SW 1271 (cell line): ENCODE measurements at places on chromosomes 2 and 18.

- DNase-seq = no peak
These were observed 80.7 kb downstream of the LYPD1 start for GRCh38 chr2:132589111-132589830.

DNA sequence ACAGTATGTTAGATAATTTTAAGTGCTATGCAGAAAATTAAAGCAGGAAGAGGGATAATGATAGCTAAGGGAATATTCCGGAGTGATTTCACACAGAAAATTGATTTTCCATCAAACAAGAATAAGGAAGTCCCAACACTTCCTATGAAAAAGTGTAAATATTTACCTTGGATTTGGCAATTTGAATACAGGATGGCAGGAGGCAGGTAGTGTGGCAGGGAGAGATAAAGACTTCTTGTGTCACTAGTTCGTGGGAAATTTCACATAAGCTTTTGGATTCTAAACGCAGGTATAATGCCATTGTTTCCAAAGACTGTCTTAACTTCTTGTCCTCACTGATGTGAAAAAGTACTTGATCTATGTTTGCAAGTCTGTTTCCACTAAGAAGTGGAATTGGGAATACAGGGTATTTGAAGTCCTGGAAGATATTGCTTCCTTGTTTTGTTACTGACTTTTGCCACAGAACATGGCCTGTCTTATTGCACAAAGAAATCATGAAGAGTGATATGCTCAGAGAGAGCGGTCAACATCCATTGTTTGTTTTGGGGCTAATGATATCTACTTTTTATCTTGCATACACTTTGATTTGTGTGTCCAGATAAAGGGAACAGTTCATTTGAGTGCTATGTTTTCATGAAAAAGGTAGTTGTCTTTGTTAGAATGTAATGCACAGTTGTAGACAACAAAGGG is 1216.1 kb upstream of the FAM98A start:
- DNase-seq = no peak

DNA sequence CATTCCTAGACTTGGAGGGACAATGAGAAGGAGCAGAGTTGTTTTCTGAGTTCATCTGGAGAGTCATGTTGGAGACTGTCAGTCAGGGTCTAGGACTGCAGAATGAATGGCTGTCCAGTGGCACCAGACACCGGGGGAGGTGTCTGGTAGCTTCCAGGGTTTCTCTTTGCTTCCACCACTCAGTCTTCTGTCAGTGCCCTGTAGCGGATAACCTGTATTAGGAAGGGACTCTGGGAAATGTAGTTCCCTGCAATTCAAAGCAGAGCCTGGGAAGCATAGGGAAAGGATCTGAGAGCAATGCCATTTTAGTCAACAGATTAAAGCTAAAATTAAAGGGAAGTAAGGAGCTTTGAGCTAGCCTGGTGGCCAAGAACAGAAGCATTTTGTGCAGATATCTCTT is 257.9 kb downstream of the THSD7B start:
- no peak for DNase-seq

- DNase-seq = no peak
These were observed 55.3 kb downstream of the DTNB start for GRCh38 chr2:25617948-25618646.

- no peak for DNase-seq
These were observed 14.6 kb upstream of the MEP1B start for GRCh38 chr18:32175265-32175664.

- DNase-seq = no peak
These were observed 160.5 kb downstream of the SH3BP4 start for GRCh38 chr2:235112365-235112764.

DNA sequence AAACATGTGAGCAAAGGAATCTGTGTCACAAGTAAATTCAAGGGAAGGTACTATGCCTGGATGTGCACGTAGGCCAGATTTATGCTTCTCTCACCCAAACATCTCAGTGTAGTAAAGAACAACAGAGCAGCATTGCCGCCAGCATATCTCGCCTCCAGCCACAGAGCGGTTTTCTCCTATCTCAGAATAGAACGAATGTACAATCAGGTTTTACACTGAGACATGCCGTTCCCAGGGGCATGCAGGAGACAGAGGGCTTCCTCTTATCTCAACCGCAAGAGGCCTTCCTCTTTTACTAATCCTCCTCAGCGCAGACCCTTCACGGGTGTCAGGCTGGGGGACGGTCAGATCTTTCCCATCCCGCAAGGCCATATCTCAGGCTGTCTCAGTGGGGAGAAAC is 175.3 kb downstream of the RPIA start:
- DNase-seq = no peak

DNA sequence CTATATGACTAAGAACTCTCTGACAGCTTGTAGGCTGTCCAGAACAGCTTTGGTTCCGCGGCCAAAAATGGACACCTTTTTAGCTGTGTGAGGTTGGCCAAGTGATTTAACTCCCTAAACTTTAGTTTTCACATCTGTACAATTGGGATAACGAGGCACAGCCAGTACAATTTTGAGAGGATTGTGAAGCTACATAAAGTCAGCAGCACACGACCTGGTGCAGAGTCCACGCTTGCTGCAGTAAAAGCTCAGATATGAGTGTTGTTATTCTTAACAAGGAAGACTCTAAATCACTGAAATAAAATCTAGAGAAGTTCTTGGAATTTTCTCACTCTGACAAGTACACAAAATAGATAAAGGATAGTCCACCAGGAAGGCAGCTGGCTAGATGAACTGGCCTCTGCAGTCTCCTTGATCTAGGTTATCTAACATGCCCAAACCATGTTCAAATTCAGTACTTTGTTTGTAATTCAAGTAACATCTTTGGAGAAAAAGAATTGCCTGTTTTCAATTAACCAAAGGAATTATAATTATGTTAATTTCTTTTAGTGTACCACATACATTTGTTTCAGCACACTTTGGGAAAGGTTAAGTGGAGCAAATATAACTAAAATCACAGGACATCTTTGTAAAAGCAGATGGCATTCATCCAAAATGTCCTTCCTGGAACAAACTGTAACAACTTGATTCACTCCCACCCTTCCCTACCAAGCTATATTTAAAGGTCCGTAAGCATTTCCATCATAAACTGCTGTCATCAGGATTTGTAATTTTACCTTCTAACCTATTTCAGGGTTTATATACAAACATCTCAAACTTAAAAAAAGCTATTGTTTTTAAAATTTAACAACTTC is 201.7 kb upstream of the STK17B start:
- DNase-seq = no peak

- no peak for DNase-seq
These were observed 113.0 kb upstream of the COPS8 start for GRCh38 chr2:236972491-236973342.

DNA sequence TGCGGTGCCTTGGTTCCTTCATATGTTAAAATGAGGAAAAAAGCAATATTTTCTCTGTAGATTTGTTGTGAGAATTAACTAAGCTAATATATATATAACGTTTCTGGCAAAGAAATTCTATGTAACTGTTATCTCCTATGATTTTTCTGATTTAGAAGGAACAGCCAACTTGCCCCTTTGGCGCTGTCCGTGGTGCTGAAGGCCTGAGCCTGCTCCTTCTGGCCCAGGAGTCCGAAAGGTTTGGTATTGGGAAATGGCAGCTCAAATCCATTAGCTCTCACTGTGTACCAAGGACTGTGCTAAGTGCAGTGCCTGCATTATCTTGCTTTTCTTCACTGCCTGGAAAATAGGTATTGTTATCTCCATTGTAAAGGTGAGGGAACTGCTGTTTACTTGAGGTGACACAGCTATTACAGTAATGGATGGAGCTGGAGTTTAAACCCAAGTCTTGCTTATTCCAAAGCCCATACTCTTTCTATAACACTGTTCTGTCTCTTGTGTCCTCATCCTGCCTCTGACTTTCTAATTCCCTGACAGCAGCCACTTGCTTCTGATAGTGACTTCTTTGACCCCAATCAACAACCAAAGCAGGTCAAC is 52.2 kb downstream of the C1QL2 start:
- DNase-seq = no peak

- no peak for DNase-seq
These were observed 6.2 kb upstream of the CHST10 start for GRCh38 chr2:100423631-100424030.

GRCh38 chr18:43665105-43665788 is 388.0 kb upstream of the SYT4 start:
- no peak for DNase-seq

- DNase-seq = no peak
These were observed 21.0 kb upstream of the HES6 start for GRCh38 chr2:238260883-238261282.

DNA sequence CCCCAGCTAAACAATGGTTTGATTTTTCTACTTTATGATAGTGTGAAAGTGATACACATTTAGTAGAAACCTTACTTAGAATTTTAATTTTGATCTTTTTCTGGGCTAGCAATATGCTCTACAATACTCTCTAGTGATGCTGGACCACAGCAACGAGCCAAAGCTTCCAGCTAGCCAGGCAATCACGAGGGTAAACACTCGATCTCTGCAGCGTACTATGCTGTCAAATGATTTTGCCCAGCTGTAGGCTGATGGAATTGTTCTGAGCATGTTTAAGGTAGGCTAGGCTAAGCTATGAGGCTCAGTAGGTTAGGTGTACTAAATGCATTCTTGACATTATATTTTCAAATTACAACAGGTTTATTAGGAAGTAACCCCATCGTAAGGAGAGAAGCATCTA is 207.5 kb downstream of the LRRTM4 start:
- no peak for DNase-seq

DNA sequence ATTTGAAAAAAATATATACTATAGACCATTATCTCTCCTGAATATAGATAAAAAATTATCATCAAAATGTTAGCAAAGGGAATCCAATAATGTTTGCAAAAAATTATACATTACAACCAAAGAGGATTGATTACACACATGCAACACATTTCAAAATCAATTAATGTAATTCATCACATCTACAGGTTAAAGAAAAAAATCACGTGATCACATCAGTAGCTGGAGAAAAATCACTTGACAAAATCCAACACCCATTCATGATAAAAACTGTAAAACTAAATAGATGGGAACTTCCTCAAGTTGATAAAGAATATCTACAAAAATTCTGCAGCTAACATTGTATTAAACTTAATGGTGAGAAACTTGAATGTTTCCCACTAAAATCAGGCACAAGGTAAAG is 1047.5 kb upstream of the CNTNAP5 start:
- DNase-seq = no peak

- no peak for DNase-seq
These were observed 4.0 kb upstream of the RAB17 start for GRCh38 chr2:237594514-237594871.

- DNase-seq = no peak
These were observed 10.9 kb upstream of the HS6ST1 start for GRCh38 chr2:128329607-128330006.

- no peak for DNase-seq
These were observed 33.2 kb upstream of the RAPGEF4 start for GRCh38 chr2:172702451-172702850.

- DNase-seq = no peak
These were observed 437.2 kb upstream of the PKDCC start for GRCh38 chr2:41610501-41611190.

- DNase-seq = no peak
These were observed 93.5 kb upstream of the MGAT4A start for GRCh38 chr2:98824256-98825019.

GRCh38 chr2:72211350-72211749 is 63.7 kb upstream of the CYP26B1 start:
- no peak for DNase-seq
